Fibroblast of the aortic adventitia (primary cell): ENCODE measurements at places on chromosomes 6 and 20.

- no peak for DNase-seq
These were observed 563 bp upstream of the SRSF3 start for GRCh38 chr6:36593569-36594028.

GRCh38 chr6:39543095-39543494 lies 182.1 kb downstream of the KIF6 start:
- DNase-seq, result peak; percentile 14

GRCh38 chr20:48880981-48881657 lies 40.4 kb upstream of the ARFGEF2 start:
- DNase-seq, result peak; percentile 35

GRCh38 chr6:43770372-43771209 lies 580 bp downstream of the VEGFA start:
- DNase-seq, result no peak

- no peak for DNase-seq
These were observed 19.5 kb downstream of the SDCBP2 start for GRCh38 chr20:1309439-1309847.

GRCh38 chr6:150116200-150116800 lies 26.5 kb upstream of the PPP1R14C start:
- no peak for DNase-seq

GRCh38 chr6:1812034-1812433 lies 202.3 kb downstream of the FOXC1 start:
- DNase-seq, result no peak

DNA sequence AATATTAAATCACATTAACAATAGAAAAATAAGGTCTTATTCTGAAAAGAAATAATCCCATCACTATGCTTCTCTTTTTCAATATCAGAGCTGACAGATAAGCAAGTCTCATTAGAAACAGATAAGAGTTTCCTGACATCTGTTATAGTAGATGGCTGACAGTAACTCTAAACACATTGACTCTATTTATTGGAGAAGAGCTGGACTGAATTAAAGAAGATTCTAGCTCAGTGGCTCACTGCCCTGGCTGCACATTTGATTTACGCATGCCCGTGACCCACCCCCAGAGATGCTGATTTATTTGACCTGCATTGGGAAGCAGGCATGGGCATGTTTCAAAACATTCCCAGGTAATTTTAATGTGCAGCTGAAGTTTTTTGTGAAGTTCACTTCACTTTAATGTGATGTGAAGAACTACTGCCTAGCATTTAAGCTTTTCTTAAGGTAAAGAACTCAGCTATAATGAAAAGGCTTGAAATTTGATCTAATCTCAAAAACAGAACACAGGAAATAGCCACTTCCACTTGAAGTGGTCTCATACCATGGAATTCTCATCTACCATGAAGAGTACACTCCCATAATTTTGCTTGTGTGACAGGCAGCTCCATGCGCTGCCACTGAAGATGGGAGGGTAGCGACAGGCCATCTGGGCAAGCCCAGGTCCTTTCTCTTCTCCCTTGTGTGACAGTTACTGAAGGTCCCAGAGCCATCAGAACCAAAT lies 162.3 kb downstream of the TPBG start:
- no peak for DNase-seq

- peak; percentile 89 for DNase-seq
These were observed 26.0 kb upstream of the PLAGL1 start for GRCh38 chr6:144033816-144034735.

- no peak for DNase-seq
These were observed at the start of gene HTR1B for GRCh38 chr6:77463308-77463860. TSS of gene HTR1B (minus strand) at chr6:77463491. CDS start at chr6:77463403, 88 bp downstream.

DNA sequence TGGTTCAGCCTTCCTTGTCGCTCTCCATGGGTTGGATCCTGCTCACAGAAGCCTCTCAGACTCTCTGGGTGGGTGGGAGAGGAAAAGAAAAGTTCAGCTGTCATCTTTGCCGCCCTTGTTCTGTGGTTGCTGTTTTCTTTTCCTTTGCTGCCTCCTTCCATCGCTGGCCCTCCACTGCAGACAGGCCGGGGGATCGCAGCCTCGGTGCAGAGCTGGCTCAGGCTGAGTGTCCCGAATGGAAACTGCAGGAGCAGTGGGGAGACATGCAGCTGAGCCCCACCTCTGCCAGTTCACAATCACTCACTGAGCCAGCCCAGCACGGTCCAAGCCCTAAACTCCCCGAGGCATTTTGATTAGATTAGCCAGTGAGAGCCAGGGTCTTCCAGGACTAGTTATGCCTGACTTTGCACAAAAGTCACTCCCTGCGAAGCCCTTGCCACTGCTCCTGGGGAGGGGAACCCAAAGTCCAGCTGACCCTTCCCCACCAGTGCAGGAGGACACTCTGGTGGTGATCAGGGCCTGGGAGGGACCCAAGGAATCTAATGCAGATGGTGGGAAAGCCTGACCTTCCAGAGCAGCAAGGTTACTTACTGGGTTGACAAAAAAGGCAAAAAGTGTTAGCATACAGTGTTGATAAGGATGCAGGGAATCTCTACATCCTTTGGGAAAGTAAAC lies 14.0 kb downstream of the NRN1 start:
- no peak for DNase-seq

GRCh38 chr20:34863421-34863965 lies 9.2 kb downstream of the GGT7 start:
- no peak for DNase-seq

GRCh38 chr6:108730635-108731515 lies 117.3 kb upstream of the ARMC2 start:
- DNase-seq, result no peak

DNA sequence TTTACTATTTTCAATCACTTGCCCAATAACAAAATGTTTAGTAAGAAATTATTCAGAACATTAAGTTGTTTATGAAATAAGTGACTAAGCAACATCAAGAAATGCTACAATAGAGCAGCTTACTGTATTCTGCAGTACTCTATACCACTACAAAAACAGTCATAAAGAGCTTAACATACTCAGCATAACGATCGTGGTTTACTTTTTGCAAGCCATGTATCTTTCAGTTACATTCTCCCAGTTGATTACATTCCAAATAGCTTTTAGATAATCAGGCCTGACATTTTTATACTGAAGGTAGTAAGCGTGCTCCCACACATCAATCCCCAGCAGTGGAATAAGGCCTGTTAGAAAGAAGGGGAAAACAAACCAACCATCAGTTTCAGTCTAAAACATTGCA lies 10.7 kb downstream of the SOD2 start:
- no peak for DNase-seq

DNA sequence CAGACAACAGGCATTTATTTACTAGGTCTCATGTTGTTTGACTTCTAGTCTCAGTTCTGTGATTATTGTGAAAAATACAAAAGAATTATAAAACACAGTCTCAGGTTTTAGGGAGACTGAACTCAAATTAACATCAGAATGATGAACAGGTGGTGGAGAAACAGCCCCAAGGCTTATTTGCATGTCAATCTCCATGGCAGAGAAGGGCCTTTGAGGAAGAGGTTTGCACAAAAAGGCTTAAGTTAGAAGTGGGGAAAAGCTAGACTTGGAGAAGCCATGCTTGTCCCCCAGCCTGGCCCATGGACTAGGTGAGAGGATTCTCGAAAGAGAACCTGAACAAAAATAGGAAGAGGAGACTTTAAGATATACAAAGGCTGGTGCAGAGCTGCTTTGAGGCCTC lies 183.3 kb downstream of the EDN1 start:
- no peak for DNase-seq

DNA sequence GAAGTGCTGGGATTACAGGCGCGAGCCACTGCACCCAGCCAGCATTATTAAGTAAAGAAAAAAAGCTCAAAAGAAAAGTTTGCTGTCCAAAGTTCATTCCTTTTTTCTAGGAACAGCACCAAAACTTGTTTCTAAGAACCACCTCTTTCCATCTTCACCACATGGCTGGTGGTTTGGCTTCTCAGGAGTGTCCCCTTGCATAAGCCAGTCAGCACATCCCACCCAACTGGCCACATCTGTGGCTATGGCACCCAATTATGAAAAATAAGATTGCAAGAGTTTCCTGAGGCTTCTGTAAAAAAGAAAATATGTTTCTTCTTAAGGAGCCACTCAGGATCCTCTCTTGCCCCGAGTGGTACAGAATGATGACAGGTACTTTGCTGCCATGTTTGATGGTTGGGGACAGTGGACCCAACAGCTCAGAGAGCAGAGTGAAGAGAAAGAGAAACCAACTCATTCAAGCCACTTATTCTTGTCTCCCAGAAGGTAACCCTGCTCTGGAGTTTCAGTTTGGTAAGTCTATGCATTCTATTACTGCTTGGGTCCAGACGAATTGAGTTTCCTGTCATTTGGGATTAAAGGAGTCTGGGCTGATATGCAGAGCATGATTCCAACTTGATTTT lies 65.3 kb downstream of the PSMB1 start:
- no peak for DNase-seq

DNA sequence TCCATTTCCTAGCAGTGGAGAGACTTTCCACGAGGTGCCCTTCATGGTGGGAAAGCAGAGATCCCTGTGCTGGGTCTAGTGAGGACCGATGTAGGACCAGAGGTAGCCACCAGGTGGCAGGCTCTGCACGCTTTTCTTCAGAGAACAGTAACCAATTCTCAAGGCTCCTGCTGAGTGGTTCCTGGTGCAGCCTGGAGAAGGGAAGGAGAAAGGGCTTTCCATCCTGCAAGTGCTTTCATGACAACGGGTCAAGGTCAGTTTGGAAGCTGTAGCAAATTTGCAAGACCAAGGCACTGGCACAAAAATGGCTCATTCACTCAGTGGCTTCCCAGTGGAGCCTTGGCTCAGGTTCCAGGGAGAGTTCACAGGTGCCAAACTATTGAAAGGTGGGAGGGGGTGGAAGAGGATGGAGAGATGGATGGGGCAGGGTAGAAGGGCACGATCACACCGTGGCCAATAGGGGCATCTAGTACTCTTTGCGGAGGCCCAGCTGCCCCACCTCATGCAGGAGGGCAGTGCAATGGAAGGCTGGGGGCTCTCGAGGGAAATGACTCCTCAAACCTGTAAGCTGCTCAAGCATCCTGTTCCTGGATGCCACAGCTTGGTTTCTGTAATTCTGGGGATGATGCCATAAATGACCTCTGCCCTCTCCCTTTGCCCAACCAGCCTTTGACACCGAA lies 25.5 kb upstream of the KCNK16 start:
- DNase-seq, result peak; percentile 65

GRCh38 chr6:33433544-33434191 lies 13.8 kb downstream of the SYNGAP1 start:
- peak; percentile 53 for DNase-seq

DNA sequence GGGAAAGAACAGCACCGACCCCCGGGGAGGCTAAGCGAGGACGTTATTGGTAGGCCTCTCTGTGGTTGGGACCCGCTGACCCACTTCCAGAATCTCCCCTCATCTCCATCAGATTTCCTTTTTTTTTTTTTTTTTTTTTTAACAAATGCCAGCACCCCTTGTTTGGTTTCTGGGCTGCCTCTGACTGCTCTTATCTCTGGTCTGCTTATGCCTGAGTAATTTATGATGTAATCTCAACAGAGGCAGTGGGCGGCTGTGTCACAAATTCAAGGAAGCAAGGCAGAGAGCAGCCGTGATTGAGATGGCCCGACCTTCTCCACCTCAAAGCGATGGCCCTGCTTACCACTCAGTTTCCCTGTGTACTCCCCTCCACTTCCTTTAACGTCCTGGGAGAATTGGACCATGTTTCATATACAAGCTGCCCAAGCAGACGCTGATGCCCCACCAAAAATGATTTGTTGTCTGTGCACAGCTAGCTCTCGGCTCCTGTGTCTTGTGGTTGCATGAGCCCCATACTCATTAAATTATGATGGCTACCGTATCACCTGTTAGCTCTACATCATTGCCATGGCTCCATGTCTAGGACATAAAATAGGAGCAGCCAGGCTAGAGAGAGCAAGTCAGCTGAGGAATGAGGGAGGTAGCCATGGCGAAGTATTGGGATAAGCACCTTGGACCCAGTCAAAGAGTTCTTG lies 98.1 kb downstream of the ZNF217 start:
- no peak for DNase-seq

DNA sequence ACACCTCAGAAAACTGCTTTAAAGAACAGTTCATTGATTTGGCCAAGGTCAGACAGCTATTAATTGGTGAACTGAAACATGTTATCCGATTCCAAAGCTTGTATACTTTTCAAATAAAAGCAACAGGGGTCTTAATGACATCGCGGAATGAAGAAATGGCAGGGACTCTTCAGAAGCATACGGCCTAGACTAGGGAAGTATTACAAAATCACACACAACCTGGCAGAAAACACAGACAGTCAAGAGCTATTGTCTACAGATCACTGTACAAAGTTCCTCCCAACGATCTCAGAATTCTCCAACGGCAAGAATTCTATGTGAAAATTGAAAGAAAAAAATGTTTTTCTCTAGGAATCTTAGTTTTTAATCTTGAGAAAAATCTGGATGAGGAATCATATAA lies 105.5 kb downstream of the PTPRK start:
- peak; percentile 14 for DNase-seq

- no peak for DNase-seq
These were observed 527.8 kb upstream of the RNF217 start for GRCh38 chr6:124434421-124434820.

- peak; percentile 67 for DNase-seq
These were observed 300.2 kb downstream of the UTRN start for GRCh38 chr6:144585217-144585814.

- DNase-seq, result no peak
These were observed 20.3 kb downstream of the ANKS1A start for GRCh38 chr6:34909320-34909883.

DNA sequence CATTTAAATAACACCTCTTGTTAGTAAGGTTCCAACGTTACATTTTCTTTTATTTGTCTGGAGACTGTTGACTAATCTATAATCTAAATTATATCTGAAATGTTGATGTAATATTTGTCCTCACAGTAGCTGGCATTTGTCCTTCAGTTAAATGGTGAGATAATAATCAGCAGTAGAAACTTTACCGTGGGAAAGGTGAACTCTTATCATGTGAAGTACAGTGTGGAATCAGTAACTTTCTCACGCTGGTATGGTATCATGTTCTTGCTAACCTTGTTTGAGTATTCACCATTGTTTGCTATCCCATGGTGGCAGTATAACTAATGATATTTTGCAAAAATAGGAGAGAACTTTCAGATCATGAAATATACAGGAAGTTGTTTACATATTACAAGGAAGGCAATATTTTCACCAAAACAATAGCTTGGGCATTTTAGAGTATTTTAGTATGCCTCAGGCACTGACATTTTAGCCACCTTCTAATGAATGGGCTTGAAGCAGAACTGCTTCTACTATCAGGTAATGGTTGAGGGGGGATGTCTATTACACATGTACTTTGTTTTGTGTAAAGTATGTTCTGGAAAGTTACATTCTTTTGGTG lies 4.8 kb downstream of the GMNN start:
- no peak for DNase-seq

GRCh38 chr6:55937261-55937947 lies 62.0 kb upstream of the BMP5 start:
- DNase-seq, result no peak

DNA sequence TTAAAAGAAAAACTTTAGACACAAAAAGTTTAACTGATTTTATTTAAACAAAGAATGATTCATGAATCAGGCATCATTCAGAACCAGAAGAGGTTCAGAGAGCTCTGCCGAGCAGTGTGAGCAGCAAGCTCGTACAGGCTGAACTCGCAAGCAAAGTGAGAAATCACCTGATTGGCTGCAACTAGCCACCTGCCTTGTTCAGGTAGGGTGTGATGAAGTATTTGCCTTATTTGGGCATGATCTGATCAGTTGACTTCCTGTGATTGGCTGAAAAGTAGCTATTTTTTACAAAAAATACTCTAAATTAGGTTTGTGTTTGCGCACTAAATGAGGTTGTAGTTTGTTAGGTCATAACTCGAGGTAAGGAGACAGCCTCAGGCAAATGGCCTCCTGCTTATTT lies 80.7 kb downstream of the HIVEP1 start:
- no peak for DNase-seq
